ENCODE measurements at places on chromosomes 7 and 10.

DNA sequence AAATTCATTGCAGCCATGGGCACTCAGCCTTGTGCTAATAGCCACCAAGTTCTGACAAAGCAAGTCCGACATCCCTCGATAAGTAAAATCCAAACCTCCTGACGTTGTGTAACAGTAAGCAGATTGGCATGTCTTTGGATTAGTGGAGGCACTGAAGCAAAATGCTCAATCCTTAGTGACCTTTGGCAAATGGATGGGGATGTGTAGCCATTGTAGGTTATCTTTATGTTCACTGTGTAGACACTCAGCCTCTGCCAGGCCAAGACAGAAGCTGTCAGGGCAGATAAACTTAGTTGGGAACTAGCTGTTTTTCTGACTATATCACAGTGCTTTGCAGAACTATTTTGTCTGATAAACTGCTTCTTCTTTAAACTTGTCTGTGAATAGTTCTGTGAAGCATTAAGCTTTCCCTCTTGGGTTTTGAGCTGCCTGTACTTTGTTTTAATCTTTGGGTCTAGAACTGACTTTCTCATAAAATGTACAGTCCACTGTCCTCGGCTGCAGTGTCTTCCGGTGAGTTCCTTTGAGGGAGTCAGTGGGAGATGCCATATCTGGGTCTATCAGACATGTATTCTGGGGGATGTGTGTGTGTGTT is 220.8 kb downstream of the LRMDA start:
- no peaks in the 10 kb centered on the region for H3K4me1 ChIP-seq
- no peak overlapping the region for H3K27ac ChIP-seq
- no peaks in the 10 kb centered on the region for H3K27me3 ChIP-seq
- peak; percentile 47 for DNase-seq

DNA sequence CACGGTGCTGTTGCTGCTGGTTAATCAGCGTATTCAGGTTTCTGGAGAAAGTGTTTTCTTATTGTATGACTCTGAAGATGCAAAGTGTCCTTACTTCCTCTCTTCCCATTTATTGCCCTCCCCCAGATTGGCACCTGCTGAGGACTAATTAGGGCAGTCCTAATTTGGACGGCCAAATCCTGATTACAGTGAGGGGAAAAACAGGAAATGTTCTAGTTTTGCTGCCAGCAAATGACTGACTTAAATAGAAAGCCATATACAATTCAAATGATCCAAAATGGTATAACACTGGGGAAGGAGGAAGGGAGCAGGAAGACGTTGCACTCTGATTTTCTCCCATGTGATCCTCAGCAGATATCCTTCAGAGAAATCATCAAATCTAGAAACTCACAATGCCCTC is 222.4 kb upstream of the LRGUK start:
- H3K27ac ChIP-seq, result no peak overlapping the region
- no peaks in the 10 kb centered on the region for H3K27me3 ChIP-seq
- no peak overlapping the region for H3K4me3 ChIP-seq
- H3K4me1 ChIP-seq, result no peaks in the 10 kb centered on the region

- no peaks in the 10 kb centered on the region for H3K27me3 ChIP-seq
- H3K36me3 ChIP-seq, result no peaks in the 10 kb centered on the region
- H3K27ac ChIP-seq, result no peak overlapping the region
- H3K4me1 ChIP-seq, result no peaks in the 10 kb centered on the region
- DNase-seq, result peak; percentile 89
Measured at GRCh38 chr7:70072220-70072619, 473.9 kb downstream of the AUTS2 start.

GRCh38 chr10:14736600-14737081 is 38.1 kb downstream of the FAM107B start:
- H3K4me1 ChIP-seq, result no peaks in the 10 kb centered on the region
- H3K27ac ChIP-seq, result peak overlapping the region; percentile 30
- no peaks in the 10 kb centered on the region for H3K36me3 ChIP-seq

DNA sequence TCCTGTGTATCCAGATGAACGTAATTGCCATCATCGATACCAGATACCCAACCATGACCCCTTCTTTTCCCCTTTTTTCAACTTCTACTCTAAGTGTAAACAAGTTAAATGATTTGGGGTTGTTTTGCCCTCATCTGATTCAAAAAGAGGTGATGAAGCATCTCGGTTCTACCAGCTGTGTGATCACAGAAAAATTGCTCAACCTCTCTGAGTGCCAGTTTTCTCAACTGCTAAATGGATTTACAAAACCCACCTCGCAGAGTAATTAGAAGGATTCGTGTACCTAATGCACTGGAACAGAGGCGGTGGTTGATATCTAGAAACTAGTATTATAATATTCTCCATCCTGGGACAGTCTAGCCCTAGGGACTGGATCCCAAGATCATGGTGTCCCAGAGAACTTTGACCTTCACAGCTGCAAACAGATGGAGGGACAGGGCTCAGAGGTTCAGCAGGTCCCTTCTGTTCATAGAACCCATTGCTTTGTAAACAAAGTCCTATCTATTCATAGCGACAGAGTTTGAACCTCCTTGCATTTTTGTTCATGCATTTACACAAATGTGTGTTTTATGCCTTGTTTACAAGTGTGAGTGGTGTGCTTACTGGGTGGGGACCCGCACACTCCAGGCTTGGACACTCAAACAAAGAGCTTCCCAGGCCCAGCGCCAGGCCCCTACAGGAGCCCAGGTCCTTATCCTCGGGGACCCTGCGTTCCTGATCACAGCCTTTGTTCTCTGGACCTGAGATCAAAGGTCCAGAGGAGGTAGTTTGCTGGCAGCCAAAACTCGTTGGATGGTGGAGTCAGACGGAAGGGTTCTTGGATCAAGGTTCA is 46.4 kb downstream of the CALML3 start:
- H3K4me3 ChIP-seq, result no peak overlapping the region
- peaks cover 2% of the 10 kb centered on the region for H3K4me1 ChIP-seq
- DNase-seq, result no peak

GRCh38 chr7:155769701-155770100 is 42.6 kb downstream of the SHH start:
- no peak overlapping the region for H3K4me3 ChIP-seq
- no peaks in the 10 kb centered on the region for H3K27me3 ChIP-seq
- no peaks in the 10 kb centered on the region for H3K4me1 ChIP-seq
- DNase-seq, result no peak

- DNase-seq, result no peak
- no peaks in the 10 kb centered on the region for H3K36me3 ChIP-seq
- peaks cover 8% of the 10 kb centered on the region for H3K27me3 ChIP-seq
- H3K4me1 ChIP-seq, result no peaks in the 10 kb centered on the region
Measured at GRCh38 chr10:78766603-78767002, 302.2 kb upstream of the ZMIZ1 start.

DNA sequence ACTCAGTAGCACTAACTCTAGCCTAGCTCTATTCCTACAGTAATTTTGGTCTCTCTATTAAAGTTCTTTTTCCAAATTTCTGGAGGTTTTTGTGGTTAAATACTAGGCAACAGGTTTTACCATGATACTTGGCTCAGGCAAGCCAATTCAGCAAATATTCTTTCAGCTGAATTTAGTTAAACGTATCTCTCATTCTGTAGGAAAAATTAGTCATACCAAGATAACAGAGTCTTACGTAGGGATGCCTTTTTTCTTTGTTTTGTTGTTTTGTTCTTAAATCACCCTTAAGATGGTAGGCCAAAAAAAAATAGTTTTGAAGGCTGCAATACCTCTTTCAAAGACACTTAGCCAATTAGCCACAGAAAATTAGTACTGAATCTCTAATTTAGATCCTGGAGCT is 180.5 kb downstream of the MAGI2 start:
- no peaks in the 10 kb centered on the region for H3K36me3 ChIP-seq
- DNase-seq, result peak; percentile 23
- no peaks in the 10 kb centered on the region for H3K4me1 ChIP-seq
- H3K27me3 ChIP-seq, result no peaks in the 10 kb centered on the region
- no peak overlapping the region for H3K4me3 ChIP-seq

- H3K27ac ChIP-seq, result no peak overlapping the region
- no peaks in the 10 kb centered on the region for H3K36me3 ChIP-seq
- no peak overlapping the region for H3K4me3 ChIP-seq
- peak; percentile 3 for DNase-seq
Measured at GRCh38 chr10:107914450-107915214, 750.1 kb upstream of the SORCS1 start.

- no peak overlapping the region for H3K4me3 ChIP-seq
- no peaks in the 10 kb centered on the region for H3K27me3 ChIP-seq
- no peak overlapping the region for H3K27ac ChIP-seq
- no peak for DNase-seq
- H3K4me1 ChIP-seq, result no peaks in the 10 kb centered on the region
- no peaks in the 10 kb centered on the region for H3K36me3 ChIP-seq
Measured at GRCh38 chr7:90668992-90669391, 72.9 kb downstream of the CDK14 start.

Data from fibroblast of lung (primary cell).